NCI-H2081 (cell line): ENCODE measurements at places on chromosomes 2 and 18.

- DNase-seq: no peak
Observed at GRCh38 chr2:52429740-52430139, 1337.9 kb upstream of the CHAC2 start.

- DNase-seq: no peak
Observed at GRCh38 chr18:32021756-32022564, 3.3 kb downstream of the RNF125 start.

GRCh38 chr2:184425083-184425482, 173.2 kb upstream of the ZNF804A start:
- DNase-seq: no peak

DNA sequence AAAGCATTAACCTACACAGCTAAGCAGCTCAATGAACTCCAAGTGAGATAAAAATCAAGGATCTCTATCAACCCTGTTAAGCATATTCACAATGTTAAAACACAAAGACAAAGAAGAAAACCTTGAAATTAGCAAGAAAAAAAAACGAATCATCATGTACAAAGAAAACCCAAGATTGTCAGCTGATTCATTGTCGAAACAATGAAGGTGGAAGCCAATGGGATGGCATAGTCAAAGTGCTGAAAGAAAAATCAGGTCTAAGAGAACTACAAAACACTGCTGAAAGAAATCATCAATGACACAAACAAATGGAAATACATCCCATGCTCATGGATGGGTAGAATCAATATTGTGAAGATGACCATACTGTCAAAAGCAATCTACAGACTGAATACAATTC, 32.5 kb downstream of the NMS start:
- no peak for DNase-seq

DNA sequence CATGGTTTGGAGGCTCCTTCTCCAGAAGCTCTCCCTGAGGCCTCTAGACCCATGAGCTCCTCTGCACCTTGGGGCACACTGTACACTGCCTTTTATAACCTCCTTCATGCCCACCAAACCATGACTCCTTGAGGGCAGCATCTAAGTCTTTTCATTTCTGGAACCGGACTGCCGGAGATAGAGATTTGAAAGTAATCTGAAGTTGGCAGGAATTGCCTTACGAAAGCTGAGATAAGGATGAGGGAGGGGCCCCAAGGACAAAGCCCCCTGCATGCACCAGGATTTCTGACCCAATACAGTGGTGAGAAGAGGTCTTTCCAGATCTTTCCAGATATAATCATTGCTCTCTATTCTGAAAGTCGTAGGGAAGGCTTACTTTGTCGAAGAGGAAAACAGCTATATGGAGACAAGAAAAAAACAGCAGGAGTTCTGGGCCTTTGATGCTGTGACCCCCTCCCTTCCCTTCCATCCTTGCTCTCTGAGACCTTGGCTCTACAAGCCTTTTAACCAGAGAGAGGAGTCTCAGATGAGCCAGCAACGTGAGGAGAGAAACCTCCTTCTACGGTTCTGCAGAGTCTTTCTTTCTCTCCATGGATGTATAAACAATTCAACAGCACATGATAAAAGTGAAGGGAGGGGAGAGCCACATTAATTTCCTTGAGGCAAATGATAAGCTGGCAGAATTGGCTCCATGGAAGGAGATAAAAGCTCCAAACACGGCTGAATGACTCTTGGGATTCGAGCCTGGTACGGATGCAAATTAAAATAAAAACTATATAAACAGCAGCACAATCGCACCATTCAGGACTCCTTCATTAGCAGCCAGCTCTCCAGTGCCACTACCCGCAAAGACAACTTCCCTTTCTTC, 88.0 kb upstream of the RTN4 start:
- no peak for DNase-seq
